ENCODE measurements at places on chromosomes 5 and 9.

- DNase-seq, result no peak
These were observed 242.1 kb downstream of the HCN1 start for GRCh38 chr5:45454114-45454513.

GRCh38 chr9:83266666-83267496, 203.9 kb upstream of the RASEF start:
- no peak for DNase-seq

DNA sequence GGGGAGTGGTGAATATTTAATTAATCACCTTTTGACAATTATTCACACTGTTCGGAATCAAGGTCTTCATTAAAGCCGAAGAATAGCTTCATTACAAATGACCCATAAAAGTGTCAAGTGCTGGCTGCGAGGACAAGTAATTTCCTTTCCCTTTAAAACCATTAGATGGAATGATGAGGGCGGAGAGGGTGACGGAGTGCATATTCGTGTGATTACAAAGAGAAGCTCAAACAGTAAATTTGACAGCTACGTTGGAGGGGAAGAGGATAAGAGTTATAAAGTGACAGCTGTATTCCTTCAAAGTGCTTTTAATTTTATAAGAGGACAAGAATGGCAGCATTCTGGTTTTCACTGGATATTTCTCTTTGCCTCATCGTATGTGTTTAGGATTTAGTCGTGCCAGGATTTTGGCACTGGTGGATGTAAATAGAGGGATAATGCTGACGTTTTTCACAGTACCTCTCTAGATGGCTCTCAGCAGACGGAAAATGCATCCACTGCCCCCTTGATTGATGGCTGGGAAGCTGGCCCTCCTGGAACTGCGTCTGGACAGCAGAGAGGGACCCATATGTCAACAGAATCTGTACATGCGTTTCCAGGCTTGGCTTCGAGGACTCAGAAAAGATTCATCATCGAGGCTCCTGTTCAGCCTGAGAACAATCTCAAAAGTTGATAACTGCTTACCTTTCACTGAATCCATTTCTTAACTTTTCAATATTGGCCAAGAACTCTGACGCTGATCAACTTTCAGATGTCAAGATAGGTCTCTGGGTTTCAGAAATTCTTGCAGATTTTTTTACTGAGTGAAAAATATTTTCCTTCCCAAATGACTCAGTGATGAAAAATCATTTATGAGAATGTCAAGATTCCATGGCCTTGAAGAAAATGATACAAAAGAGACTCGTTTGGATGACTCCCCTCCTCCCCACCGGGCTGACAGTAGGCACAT, 50.4 kb upstream of the IRX2 start:
- DNase-seq, result no peak

GRCh38 chr9:4668604-4669003, 2.3 kb upstream of the SPATA6L start:
- no peak for DNase-seq

DNA sequence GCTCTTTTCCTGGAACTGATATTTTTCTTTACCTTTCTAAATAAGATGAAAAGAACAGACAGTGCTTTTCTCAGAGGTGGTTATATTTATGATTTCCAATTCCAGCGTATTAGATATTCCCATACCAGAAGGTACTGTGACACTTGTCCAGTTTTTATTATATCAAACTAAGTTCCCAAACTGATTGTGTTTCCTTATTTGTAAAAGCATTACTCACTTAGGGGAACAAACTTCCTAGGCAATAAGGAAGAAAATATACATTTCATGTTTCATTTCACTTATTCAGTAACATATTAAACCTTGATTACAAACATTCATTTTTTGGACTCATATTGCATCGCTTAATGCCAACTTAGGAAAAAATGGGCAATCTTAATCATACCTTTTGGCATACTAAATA, 1480.0 kb upstream of the NUDT12 start:
- DNase-seq, result no peak

- DNase-seq, result no peak
These were observed 26.2 kb downstream of the RASGRF2 start for GRCh38 chr5:80986382-80986781.

- DNase-seq, result no peak
These were observed 15.0 kb downstream of the FBXO38 start for GRCh38 chr5:148398698-148399121.

- DNase-seq, result no peak
These were observed 29.5 kb upstream of the PLIN2 start for GRCh38 chr9:19156805-19157204.

- no peak for DNase-seq
These were observed 599.8 kb upstream of the BRINP1 start for GRCh38 chr9:119968836-119969707.

DNA sequence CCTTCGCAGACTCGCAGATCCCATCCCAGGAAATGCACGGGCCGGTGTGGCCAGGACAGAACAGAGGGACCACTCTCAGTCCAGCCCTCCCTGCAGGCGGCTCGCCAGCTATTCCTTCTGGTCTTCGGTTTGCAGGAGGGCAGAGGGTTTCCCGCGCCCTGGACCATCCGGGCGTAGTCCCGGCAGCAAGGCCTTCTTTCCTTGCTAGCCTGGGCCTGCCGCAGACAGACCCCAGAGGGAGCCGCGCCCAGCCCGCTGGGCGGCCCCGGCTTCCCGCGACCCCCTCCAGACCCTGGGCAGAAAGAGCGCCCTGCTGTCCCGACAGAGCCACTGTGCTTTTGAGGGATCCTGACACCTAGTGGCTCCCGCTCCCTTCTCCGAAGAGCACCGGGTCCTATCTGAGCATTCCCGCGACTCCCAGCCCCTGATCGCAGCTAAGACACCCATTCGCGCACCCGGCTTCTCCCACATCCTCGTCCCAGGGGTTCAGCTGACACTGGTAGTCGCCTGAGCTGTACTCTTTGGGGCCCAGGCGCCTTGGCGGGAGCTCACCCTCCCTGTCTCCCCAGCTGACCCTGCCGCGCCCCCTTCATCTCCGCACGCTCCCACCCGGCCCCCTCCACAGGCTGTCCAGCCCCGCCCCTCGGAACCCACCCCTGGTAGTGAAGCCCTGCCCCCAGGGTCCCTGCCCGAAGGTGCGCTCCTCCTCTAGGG, 1.1 kb downstream of the CFAP90 start:
- no peak for DNase-seq

- DNase-seq, result no peak
These were observed 370.8 kb downstream of the TLE1 start for GRCh38 chr9:81318571-81318970.

- DNase-seq, result no peak
These were observed 635 bp downstream of the NAA35 start for GRCh38 chr9:85941622-85941940.

DNA sequence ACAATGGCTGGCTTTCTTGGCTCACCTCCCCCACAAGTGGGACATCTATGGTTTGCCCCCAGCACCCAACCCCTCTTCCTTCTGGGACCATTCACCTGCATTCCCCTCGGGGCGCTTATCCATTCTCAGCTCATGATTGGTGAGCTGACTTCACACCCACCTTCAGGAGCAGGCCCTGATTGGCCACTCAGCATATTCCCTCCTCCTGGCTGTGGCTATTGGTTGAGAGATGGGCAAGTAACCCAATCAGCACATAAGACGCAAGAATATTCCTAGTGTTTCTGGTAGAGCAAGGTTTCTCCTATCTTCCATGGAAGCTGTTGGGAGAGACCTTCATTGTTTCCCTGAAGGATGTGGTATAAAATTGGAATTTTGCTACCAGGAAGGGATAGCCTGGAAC, 22.7 kb upstream of the UNC5A start:
- DNase-seq, result no peak

- DNase-seq, result no peak
These were observed 304.1 kb downstream of the MAT2B start for GRCh38 chr5:163809473-163809872.

Data from stimulated activated CD4-positive, alpha-beta T cell treated with anti-CD3 and anti-CD28 coated beads, Interleukin-1b, Interleukin-23, amount 100 ng/mL, for 1 hour (primary cell).